Neural crest cell (in vitro differentiated cells): ENCODE measurements at places on chromosomes 5 and 9. TPM values are rescaled to one million over a fixed set of nuclear protein-coding genes. Genes with fewer than 3 reads are reported as not detected.

DNA sequence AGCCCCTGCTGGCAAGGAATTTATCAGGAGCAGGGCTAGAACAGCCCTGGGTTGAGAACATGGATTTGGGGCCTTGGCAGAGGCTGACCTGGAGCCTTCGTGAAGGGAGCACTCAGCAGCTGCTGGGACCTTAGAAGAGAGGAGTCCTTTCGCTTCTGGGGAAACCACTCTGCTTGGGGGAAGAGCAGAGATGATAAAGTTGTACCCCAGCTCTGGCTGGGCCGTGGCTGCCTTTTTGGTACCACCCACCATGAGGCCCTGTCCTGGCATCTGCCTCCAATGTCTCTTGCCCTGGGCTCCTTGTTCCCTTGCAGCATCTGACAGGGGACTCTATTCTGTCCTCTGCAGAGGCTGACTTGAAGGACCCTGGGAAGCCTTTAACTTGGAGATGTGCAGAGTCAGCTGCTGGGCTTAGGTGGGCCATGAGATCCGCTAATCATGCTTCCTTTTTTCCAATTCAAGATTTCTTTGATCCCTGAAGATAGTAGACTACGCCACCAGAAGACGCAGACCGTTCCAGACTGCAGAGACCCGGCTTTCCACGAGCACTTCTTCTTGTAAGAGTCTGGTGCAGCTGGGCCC lies 20.2 kb downstream of the RGS3 start:
- DNase-seq = no peak
- H3K4me3 ChIP-seq = no peak overlapping the region
- no peaks in the 10 kb centered on the region for H3K27me3 ChIP-seq
- peaks cover 16% of the 10 kb centered on the region for H3K4me1 ChIP-seq
- H3K36me3 ChIP-seq = no peaks in the 10 kb centered on the region
- no peak overlapping the region for H3K27ac ChIP-seq

GRCh38 chr9:7336356-7337065 lies 463.1 kb downstream of the DMAC1 start:
- H3K36me3 ChIP-seq = no peaks in the 10 kb centered on the region
- no peak for DNase-seq
- H3K4me1 ChIP-seq = no peaks in the 10 kb centered on the region
- H3K27ac ChIP-seq = no peak overlapping the region
- no peaks in the 10 kb centered on the region for H3K27me3 ChIP-seq

GRCh38 chr5:160668356-160668755 lies 183.7 kb downstream of the ATP10B start:
- no peaks in the 10 kb centered on the region for H3K27me3 ChIP-seq
- no peaks in the 10 kb centered on the region for H3K36me3 ChIP-seq
- no peak overlapping the region for H3K4me3 ChIP-seq
- no peaks in the 10 kb centered on the region for H3K4me1 ChIP-seq
- H3K27ac ChIP-seq = no peak overlapping the region

DNA sequence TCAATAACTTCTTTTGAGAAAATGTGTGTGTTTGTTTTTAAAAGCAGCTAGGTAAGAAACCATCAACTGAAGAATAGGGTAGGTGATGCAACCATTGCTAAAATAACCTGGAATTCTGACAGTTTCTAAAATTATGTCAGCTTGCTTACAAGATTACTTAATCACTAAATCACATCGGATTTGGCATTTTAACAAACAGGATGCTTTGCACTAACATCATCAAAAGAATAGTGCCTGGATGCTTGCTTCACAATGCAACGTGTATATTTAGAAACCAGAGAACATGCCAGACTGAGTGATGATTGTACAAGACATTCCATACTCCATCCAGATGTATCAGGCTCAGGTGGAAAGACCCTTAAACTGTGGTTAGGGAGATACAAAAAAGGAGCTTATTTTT lies 43.9 kb downstream of the PAM start:
- no peak overlapping the region for H3K27ac ChIP-seq
- DNase-seq = no peak
- no peak overlapping the region for H3K4me3 ChIP-seq

- H3K4me3 ChIP-seq = no peak overlapping the region
- no peaks in the 10 kb centered on the region for H3K27me3 ChIP-seq
- DNase-seq = peak; percentile 72
- no peak overlapping the region for H3K27ac ChIP-seq
Observed at GRCh38 chr9:130343445-130343918, 77.9 kb downstream of the HMCN2 start.

- no peaks in the 10 kb centered on the region for H3K36me3 ChIP-seq
- DNase-seq = no peak
- H3K4me1 ChIP-seq = peaks cover 7% of the 10 kb centered on the region
- no peak overlapping the region for H3K27ac ChIP-seq
Observed at GRCh38 chr9:87714819-87715218, 11.1 kb upstream of the CTSL start.

DNA sequence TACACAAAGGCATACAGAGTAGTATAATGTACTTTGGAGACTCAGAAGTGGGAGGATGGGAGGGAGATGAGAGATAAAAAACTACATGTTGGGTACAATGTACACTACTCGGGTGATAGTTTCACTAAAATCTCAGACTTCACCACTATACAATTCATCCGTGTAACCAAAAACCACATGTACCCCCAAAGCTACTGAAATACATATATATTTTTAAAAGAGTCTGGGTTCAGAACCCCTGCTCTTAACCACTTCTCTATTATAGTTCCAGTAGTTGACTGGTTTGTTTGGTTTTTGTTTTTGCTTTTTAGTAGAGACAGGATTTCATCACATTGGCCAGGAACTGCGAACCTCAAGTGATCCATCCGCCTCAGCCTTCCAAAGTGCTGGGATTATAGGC lies 22.6 kb downstream of the SGTB start:
- no peak overlapping the region for H3K4me3 ChIP-seq
- no peak for DNase-seq
- no peak overlapping the region for H3K27ac ChIP-seq
- H3K36me3 ChIP-seq = peaks cover 15% of the 10 kb centered on the region

GRCh38 chr9:5062631-5063030 lies 77.6 kb downstream of the JAK2 start:
- H3K4me1 ChIP-seq = no peaks in the 10 kb centered on the region
- H3K4me3 ChIP-seq = no peak overlapping the region
- H3K27ac ChIP-seq = no peak overlapping the region
- no peak for DNase-seq
- no peaks in the 10 kb centered on the region for H3K36me3 ChIP-seq

DNA sequence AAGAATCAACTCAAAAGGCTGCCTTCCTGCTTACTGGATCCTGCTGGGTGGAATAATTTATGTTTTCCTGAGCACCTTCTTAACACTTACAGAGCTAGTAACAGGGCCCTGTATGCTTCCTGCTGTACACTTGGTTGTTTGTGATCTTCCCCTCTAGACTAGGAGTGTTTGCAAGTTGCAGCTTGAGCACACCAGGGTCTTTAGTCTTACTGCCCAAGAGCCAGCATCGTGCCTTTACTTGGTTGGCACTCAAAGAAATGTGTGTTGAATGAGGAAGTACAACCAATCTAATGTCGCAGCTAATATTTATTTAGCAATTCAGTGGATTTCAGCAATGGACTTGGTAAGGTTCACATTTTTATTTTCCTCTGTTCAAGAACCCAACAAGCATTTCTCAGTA lies 57.5 kb upstream of the HAND1 start:
- H3K36me3 ChIP-seq = no peaks in the 10 kb centered on the region
- no peaks in the 10 kb centered on the region for H3K4me1 ChIP-seq
- H3K27me3 ChIP-seq = peaks cover 15% of the 10 kb centered on the region
- H3K4me3 ChIP-seq = no peak overlapping the region
- no peak overlapping the region for H3K27ac ChIP-seq

DNA sequence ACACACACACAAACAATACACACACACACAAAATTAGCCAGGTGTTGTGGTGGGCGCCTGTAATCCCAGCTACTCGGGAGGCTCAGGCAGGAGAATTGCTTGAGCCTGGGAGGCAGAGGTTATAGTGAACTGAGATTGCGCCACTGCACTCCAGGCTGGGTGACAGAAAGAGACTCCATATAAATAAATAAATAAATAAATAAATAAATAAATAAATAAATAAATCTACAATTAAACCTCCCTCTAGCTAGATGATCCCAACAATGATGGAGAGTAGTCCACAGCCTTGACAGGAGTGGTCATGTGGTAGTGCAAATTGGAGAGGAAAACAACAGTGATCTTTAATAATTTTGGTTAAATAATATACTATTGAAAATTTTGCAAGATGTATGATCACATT lies 1739.0 kb upstream of the C9orf72 start:
- H3K36me3 ChIP-seq = no peaks in the 10 kb centered on the region
- DNase-seq = no peak
- no peaks in the 10 kb centered on the region for H3K27me3 ChIP-seq
- H3K4me1 ChIP-seq = no peaks in the 10 kb centered on the region
- H3K27ac ChIP-seq = no peak overlapping the region
- H3K4me3 ChIP-seq = no peak overlapping the region

Gene RLN2
- 0.43 and 0.77 TPM in 2 replicates for total RNA-seq

Gene KLF9
- total RNA-seq = 0.19 and 0.20 TPM in 2 replicates

Gene ALDH1A1
- 0.14 TPM in 2 replicates for total RNA-seq

Gene SLC36A2
- not detected in 2 replicates for total RNA-seq

Gene DBH
- total RNA-seq = 0.59 and 0.75 TPM in 2 replicates

Gene ANKRD31
- total RNA-seq = 0.39 and 0.51 TPM in 2 replicates
